ENCODE measurements at places on chromosomes 12 and 14.

DNA sequence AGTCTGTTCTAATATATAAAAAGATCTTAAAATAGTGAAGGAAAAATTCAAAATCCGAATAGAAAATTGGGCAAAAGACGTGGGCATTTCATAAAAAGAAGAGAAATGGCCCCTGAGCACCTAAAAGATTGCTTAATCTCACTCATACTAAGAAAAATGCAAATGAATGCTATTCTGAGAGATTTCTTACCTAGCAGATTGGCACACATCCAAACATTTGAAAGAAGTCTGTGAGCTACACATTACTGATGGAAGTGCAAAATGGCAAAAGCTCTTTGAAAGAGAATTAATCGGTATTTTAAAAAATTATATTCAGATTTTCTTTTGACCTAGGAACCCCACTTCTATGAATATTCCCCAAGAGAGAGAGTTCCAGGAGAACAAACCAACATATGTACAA, 280.4 kb upstream of the GARIN6 start:
- DNase-seq = no peak

- DNase-seq = no peak
Measured at GRCh38 chr12:69170293-69170692, 69.1 kb upstream of the CPSF6 start.

- DNase-seq = no peak
Measured at GRCh38 chr12:62808166-62808879, 126.6 kb downstream of the PPM1H start.

DNA sequence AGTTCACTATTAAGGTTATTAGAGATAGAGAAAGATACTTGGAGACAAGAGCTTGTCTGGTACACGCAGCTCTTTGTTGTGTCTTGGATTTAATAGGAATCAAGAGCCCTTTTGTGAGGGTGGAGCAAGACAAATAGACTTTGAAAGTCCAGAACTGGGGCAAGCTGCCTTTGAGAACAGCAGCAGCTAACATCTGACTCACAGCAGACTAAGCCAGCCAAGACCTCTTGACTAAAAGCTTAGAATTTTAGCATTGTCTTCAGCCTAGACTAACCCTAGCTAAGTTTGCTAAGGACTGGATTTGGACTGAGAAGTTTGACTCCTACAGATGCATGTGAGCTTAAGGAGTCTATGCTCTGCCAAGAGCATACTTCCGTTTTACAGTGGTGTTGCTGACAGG, 201.9 kb upstream of the RBM19 start:
- DNase-seq = no peak

- DNase-seq = no peak
Measured at GRCh38 chr12:101850199-101850598, 19.4 kb upstream of the GNPTAB start.

GRCh38 chr14:100332071-100332639, 9.0 kb downstream of the SLC25A47 start:
- DNase-seq = no peak

GRCh38 chr12:2288875-2289274, 236.1 kb downstream of the CACNA1C start:
- DNase-seq = no peak

DNA sequence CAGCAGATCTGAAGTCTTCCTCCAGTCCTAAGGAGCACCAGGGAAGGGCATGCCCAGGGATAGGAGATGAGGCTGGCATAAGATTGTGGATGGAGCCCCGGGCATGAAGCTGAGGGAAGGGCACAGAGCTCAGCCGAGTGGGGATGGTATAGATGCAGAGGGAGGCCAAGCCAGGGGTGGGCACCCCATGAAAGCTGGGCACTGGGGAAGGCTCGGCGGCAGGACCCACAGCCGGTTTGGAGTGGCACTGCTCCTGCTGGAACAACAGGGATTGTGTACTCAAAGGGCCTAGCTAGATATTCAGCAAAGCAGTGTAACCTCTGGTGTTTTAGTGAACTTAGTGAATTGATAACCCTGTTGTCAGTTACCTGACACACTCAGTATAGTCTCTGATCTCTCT, 117.1 kb downstream of the NTF3 start:
- DNase-seq = no peak

GRCh38 chr12:131097202-131098177, 143.8 kb downstream of the ADGRD1 start:
- no peak for DNase-seq

GRCh38 chr12:110223777-110224378, 57.2 kb upstream of the ATP2A2 start:
- no peak for DNase-seq

GRCh38 chr12:16670456-16671050, 64.6 kb upstream of the LMO3 start:
- no peak for DNase-seq

GRCh38 chr12:64064706-64065105, 157.4 kb downstream of the KICS2 start:
- no peak for DNase-seq

All from choroid plexus epithelial cell (primary cell).